ENCODE measurements at places on chromosomes 7 and 10.

- no peak for DNase-seq
Observed at GRCh38 chr10:132813560-132814468, 27.9 kb upstream of the NKX6-2 start.

DNA sequence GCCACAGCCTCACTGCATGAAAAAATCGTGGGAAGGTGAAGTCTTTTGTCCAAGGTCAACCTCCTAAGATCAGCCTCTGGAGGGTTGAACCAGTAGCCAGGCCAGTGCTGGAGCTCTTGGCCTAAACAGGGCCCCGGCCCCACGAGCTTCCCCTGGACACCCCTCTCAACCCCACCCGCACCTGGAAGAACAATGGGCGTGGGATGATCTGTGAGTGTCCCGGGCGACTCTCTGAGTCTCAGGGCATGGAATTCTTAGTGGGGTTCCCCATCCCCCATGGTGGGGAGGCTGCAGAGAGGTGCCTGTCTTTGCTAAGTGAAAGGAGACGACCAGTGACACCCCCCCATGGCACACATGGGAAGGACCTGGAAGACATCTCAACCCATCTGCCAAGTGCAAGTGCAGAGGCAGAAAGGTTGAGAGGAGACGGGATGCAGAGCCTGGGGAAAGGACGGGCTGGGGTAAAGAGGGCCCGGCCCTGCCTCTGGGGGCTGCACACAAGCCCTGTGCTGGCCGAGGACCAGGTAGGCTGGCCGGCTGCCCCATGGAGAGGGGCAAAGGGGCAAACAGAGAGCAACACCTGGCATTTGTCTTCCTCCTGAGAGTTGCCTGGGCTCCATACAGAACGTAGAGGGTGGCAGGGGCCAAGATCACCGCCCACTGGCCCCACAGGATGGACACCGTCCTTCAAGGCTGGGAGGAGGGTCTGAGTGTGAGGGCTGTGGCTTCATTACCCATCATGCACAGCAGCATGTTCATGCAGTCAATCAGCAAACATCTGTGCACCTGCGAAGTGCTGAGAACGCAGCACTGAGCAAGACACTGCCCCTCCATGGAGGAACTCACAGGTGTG is 163.0 kb upstream of the PPP2R2D start:
- DNase-seq = no peak

DNA sequence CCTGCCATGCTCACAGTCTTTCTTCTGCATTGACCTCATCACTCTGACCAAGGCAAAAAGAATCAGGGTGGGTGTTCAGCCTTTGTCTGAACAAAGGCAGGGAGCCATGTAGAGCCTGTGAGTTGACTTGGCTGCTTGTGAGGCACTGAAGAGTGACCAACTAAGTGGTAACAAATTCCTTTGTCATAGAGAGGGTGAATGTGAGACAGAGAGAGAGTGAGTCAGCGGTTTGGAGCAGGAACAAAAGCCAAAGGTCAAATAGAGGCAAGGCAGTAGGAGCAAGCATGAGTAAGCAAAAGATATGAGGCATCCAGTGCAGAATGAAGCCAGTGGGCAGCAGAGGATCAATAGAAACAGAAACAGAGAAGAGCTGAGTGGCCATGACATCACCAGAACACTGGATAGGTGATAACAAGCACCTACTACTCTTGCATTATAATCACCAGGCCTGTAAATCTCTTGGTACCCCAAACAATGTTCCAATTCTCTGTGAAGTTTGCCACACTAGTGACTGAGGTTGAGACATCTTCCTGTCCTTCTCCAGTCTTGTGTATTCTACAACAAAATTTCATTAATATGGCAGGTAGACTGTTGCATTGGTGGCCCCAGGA is 116.2 kb upstream of the LAMB4 start:
- peak; percentile 76 for DNase-seq

DNA sequence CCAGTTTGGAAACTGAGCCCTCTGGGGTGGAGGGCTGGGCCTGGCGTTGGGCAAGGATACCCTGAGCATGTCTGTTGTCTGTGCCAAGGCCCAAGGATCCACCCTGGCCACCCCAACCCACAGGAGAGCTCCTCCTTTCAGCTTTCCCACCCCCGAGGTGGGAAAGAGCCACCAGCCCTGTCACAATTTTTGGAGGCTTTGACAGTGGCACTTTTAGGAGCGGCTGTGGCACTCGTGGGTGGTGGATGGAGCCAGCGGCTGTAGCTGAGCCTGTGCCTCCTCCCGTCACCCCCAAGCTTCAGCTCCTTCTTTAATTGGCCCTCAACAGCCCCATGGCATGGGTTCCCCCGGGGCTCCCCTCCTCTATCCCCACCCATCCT is 18.2 kb upstream of the ZNF862 start:
- no peak for DNase-seq
